ENCODE measurements at places on chromosomes 3 and 15.

GRCh38 chr15:52069559-52069958 is 43.0 kb downstream of the BCL2L10 start:
- DNase-seq = no peak

DNA sequence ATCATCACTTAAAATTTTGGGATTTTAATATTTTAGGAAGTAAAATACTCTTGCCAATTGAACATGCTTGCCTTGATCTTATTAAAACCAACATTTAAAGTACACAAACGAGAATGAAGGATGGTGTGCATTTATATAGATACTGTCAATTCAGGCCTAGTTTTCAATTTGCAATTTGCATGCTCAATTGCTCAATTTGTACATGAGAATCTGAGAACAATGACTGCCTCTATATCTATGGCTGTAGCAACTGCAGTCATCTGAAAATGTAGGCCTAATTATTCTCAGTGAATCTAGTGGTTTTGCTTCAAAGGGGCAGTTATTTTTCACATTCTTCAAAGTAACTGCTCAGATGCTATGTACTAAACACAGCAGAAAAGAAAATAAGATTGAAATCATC is 18.8 kb downstream of the ZBBX start:
- DNase-seq = no peak

DNA sequence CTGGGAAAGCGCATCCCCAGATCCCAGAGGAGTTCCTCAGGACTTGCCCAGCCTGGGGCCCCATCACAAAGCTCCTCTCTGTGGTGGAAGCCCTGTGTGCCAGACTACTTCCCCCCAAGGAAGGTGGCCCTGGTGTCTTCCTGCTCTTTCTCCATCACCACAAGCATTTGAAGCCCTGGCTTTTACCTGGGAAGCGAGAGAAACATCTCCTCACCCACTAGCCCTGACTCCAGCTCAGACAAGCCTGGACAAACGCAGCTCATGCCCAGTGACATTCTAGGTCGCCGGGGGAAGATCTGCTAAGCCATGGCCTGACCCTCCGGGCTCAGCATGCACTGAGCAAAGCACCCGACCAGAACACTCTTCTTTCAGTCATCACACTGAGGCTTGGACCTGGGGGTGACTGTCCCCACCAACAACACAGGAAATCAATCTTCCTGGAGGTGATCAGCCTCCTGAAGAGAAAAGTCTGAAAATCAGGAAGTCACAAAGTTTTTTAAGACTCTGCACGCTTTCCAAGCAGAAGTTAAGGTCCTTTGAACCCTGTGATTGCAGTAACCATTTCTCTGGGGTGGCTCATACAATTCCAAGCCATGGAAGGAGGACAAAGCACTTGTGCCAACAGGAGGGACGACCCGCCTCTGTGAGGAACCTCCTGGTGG is 40.8 kb downstream of the KLHL25 start:
- no peak for DNase-seq

DNA sequence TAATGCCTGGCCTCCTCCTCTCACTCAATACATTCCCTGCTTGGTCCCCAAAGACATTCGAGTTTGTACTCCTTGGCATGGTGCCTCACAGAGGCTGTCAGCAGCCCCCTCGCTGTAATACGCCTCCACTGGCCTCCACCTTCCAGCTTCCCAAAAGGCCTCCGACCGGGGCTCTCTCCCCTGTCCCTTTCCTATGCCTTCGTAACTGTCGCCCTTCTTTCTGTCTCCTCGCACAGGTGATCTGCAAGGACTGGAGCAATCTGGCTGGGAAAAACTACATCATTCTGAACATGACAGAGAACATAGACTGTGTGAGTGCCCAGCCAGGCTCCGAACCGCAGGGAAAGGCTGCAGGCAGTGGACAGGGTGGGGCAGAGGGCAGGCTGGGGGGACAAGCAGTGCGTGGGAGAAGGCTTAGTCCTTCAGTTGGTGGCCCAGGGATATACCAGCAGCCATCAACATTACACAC is 10.7 kb upstream of the ABTB1 start:
- DNase-seq = no peak

- no peak for DNase-seq
Observed at GRCh38 chr3:130854208-130854864, 39.5 kb upstream of the ATP2C1 start.

- no peak for DNase-seq
Observed at GRCh38 chr3:169138849-169139420, 524.6 kb downstream of the MECOM start.

GRCh38 chr3:171145798-171146197 is 119.3 kb upstream of the SLC2A2 start:
- no peak for DNase-seq

GRCh38 chr3:194933465-194933864 is 247.8 kb downstream of the FAM43A start:
- DNase-seq = no peak

- no peak for DNase-seq
Observed at GRCh38 chr3:113304856-113305540, 93.6 kb downstream of the BOC start.

GRCh38 chr15:66643033-66643432 is 59.0 kb upstream of the SMAD6 start:
- no peak for DNase-seq

DNA sequence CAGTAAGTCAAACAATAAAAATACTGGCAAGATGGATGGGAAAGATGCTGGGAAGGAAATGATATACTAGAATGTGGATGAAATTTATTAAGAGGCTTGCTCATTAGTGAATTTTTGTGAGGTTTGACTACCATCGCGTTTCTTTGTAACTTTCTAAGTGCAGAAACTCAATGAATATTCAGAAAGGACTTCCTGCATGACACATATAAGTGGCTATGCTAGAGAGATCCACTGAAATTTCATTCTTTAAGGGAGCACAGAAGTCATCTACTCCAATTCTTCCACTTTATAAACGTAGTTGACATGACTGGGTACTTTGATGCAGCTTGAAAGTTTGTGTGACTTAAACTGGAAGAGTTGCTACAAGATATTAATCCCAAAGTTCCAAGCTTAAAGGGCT is 88.0 kb downstream of the SHQ1 start:
- DNase-seq = no peak

DNA sequence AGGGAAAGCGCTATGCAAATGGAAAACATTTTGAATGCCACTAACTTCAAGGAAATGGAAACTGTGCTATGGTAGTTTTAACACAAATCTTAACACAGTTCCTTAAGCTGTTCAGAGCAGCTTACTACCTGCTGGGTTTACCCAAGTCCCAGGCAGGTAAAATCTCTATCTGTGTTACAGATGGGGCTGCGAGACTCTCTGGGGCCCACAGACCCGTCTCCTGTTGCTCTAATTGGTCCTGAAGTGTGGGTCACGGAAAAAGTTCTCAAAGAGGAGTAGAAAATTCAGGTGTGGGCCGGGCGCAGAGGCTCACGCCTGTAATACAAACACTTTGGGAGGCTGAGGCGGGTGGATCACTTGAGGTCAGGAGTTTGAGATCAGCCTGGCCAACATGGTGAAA is 16.9 kb upstream of the ZFYVE19 start:
- no peak for DNase-seq

DNA sequence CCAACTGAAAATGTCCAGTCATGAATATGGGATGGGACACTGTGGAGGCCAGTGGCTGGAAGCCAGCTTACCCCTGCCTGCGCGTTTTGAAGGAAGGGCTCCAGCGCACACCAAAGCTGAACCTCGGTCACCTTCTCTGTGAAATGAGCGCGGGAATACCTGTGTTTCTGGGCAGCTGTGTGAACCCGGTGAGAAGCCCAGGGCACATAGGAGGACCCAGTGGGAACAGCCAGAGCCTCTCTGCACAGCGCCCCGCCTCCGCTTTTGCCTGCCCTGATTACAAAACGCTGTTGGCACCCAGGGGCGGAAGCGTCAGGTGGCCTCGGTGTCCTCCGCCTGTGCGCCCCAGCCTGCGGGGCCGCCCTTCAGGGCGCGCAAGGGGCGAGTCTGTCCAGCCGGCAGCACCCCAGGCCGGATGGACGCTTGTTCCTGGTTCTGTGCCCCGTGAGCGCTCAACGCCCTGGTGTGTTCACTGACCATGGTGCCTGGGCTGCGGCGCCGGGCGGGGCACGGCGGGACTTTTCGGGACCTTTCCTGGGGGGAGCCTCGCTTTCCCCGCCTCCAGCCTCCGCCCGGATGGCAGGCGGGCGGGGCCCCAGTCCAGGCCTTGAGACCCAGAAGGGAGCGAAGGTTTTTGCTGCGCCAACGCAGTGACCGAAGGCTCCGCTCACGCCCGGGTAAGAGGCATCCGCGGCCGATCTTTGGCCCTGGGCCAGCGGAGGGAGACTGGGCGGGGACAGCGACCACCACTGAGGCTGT is at the start of gene SQOR:
Gene SQOR, plus strand, starts transcription at position 598 of the 759 bp plus-strand sequence. CDS start 23,895 bp downstream, outside the sequence.
- DNase-seq = no peak

DNA sequence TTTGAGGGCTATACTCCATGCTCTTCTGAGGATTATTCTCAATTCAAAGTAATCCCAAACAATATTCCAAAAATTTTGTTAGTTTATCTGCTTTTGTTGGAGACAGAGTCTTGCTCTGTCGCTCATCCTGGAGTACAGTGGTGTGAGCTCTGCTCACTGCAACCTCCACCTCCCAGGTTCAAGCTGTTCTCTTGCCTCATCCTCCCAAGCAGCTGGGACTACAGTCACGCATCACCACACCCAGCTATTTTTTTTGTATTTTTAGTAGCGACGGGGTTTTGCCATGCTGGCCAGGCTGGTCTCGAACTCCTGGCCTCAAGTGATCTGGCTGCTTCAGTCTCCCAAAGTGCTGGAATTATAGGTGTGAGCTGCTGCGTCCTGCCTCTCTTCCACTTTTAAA is 39.1 kb downstream of the MEF2A start:
- DNase-seq = no peak

DNA sequence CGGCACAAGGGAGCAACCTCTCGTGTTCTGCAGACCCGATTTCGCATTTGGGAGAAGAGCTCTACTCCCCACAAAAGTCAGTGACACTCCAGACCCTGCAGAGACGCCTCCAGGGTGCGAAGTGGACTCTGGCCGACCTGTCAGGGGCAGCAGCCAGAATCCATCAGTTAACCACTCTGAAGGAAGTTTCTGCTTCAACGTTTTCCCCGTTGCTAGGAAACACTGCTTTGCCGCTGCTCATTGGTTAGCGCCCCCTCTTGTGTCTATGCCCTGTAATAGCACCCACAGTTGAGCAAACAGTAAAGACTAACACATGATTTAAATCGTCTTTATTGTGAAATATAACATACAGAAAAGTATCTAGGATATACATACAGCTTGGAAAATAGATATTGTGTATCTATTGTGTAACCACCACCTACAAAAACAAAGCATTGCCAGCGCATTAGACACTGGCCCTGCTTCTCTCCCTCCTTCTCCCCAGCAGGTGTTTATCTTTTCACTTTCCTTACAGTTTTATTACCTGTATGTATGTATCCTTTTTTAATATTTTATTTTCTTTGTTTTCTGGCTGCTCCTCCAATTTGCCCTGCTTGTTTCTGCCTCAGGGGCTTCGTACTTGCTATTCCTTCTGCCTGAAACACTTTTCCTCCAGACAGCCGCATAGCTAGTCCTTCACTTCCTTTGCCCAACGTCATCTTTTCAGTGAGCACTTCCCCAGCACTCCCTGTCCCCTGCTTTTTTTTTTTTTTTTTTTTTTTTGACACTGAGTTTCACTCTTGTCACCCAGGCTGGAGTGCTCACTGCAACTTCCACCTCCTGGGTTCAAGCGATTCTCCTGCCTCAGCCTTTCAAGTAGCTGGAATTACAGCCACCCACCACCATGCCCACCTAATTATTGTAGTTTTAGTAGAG is 38.8 kb downstream of the TMEM40 start:
- no peak for DNase-seq

GRCh38 chr15:39854161-39854560 is 65.9 kb downstream of the GPR176 start:
- DNase-seq = no peak

DNA sequence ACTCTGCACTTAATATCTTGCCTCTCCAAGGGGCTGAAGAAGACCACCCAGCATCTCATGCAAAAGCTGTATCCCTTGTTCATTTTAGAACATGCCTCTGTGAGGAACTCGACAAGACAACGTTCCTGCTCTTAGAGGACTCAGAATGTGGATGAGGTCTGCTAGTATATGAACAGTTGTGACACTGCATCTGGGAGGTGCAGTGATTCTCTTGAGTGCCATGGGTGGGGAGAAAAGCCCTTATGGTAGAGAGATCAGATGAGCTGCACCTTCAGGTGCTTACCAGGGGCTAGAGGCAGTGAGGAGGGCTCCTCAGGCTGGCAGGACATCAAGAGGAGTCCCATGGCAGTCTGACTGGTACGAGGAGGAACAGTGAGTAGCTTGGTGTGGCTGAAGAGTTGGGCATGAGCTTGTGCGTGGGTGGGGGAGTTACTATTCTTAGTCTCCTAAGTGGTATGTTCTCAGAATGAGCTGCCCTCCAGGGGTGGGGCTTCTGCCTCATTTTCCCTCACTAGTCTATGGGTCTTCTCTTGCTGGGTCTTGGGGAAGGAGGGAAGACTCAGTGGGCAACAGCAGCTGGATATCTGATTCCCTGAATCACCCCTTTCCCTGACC is 56.7 kb upstream of the ATP2B2 start:
- no peak for DNase-seq

DNA sequence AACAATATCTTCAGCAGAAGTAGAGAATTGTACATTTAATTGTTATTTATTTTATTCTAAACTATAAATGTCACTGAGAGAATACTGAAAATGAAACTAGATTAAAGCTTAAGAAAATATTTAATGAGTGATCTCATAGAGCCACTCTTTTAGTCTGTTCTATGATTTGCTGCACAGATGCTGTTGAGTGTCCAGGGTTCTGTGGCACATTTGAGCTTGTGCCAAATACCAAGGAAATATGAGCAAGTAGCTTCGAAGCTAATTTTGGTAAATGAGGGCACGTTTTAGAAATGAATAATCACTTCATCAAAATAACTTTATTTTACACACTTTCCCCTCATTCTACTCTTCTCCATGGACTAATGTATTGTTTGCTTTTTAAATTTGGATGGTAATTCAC is 53.6 kb upstream of the THRB start:
- no peak for DNase-seq

- no peak for DNase-seq
Observed at GRCh38 chr3:171248426-171249111, 211.6 kb downstream of the TNIK start.

GRCh38 chr3:12969486-12969885 is 103.7 kb downstream of the IQSEC1 start:
- no peak for DNase-seq

DNA sequence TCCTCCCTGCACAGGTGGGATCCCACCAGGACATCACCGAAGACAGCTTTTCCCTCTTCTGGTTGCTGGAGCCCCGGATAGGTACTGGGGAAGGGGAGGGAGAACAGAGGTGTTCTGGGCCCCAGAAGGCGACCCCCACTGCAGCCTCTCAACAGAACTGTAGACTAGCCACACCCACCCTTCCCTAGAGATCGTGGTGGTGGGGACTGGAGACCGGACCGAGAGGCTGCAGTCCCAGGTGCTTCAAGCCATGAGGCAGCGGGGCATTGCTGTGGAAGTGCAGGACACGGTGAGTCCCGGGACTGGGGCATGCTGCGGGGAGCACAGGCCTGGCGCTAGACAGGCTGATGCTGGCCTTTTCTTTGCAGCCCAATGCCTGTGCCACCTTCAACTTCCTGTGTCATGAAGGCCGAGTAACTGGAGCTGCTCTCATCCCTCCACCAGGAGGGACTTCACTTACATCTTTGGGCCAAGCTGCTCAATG is 809 bp downstream of the NDUFAF3 start:
- no peak for DNase-seq

- DNase-seq = no peak
Observed at GRCh38 chr3:163773136-163773535, 1305.2 kb downstream of the SI start.
